ENCODE measurements at places on chromosomes 4 and X.
A peak's percentile ranks its signal among the peaks of the same experiment; 100 is the strongest.

GRCh38 chr4:8201321-8201781 is 2.3 kb downstream of the SH3TC1 start:
- no peak for DNase-seq

DNA sequence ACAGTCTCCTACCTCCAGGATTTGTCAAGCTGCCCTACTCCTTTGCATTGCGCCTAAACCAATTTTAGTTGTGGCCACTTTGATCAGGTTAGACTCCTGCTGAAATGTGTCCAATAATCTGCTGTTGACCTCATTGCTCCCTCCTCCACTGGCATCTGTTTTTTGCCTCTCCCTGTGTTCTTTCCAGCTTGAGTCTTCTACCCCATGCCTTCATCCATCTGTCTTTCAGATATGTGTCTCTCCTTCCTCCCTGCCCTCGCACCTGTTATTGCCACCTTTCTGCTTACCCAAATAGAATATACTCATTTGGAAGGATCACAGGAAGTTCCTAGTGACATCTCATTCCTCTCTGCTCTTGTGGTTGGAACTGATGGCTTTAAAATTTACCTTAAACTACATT is 366.6 kb upstream of the CLNK start:
- DNase-seq: no peak

GRCh38 chr4:104302731-104303130 is 192.0 kb downstream of the CXXC4 start:
- no peak for DNase-seq

GRCh38 chr4:102638621-102639020 is 122.1 kb downstream of the MANBA start:
- no peak for DNase-seq

DNA sequence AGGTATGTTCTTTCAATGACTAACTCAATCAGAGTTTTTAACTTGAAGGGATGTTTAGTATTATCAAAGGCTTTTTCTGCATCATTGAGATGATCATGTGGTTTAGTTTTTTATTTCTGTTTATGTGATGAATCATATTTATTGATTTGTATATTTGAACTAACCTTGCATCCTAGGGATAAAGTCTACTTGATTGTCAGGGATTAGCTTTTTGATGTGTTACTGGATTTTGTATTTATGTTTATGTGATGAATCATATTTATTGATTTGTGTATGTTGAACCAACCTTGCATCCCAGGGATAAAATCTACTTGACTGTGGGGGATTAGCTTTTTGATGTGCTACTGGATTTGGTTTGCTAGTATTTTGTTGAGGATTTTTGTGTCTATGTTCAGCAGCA is 615.4 kb upstream of the GRID2 start:
- DNase-seq: no peak

DNA sequence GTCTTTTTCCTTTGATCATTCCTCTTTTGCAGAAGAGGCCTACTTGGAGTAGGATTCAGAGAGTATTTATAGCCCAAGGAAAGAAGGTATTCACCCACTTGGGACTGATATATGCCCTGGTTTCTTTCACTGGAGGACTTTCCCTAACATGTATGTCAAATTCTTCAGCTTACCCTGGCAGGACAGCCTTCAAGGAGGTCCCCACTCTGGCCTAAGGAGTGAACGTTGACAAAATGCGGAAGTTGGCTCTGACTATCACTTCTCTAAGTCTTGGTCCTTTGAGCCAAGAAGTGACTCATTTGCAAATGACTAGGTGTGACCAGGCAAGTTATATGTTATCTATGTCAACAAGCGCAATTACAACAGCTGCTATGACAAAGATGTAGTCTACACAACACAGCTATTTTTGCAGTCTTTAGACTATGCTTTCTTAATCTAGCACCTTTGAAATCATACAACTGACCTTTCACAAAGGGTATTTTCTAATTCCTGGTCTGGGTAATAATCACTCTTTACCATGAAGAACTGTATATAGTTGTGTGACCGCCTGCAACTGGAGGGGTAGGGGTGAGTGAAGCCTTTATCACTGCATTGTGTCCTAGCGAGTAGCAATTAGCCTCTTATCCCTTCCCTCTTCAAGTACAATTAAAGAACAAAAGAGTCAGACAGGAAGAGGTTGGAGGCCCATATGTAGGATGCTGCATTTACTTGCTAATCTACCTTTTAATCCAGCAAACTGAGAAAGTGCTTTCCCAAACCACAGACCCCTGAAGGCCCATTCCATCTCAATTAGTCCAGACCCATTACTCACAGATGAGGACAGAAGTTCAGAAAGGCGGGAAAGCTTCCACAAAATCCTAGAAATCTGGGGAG is 50.1 kb downstream of the RASGEF1B start:
- DNase-seq: peak; percentile 69

DNA sequence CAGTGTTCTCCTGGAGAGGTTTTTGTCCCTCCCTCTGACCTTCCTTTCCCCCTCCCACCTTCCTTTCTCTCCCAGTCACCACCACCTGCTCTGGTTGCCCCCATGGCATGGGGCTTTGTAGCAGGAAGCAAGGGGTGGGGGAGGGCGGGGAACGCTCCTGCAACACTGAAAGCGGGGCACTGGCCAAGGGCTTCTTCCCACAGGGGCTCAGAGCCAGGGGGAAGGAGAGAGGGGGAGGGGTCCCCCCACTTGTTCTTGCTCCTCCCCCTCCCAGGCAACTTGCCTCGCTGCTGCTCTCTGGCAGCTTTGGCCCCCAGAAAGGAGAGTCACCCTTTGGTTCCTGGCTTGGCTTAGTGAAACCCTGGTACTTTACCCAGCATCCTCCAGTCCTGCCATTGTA is 48.4 kb downstream of the BCORL1 start:
- no peak for DNase-seq

DNA sequence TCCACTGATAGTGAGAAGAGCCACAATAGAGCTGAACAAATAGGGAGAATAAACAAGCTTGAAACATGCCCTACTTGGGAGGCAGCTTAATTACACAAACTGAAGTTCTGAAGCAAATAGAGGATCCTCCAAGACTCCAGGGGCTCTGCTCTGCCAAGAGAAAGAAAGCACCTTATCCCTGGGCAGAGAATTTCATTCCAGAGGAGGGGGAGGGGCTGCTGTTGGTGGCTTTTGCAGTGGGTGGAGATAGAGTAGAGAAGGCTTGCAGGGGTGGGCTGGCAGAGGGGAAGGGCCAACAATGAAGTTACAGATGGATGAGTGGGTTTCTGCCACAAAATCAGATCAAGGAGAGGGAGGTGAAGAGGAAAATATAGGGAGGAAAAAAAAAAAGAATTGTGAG is 1.0 kb upstream of the LPAR4 start:
- DNase-seq: no peak

DNA sequence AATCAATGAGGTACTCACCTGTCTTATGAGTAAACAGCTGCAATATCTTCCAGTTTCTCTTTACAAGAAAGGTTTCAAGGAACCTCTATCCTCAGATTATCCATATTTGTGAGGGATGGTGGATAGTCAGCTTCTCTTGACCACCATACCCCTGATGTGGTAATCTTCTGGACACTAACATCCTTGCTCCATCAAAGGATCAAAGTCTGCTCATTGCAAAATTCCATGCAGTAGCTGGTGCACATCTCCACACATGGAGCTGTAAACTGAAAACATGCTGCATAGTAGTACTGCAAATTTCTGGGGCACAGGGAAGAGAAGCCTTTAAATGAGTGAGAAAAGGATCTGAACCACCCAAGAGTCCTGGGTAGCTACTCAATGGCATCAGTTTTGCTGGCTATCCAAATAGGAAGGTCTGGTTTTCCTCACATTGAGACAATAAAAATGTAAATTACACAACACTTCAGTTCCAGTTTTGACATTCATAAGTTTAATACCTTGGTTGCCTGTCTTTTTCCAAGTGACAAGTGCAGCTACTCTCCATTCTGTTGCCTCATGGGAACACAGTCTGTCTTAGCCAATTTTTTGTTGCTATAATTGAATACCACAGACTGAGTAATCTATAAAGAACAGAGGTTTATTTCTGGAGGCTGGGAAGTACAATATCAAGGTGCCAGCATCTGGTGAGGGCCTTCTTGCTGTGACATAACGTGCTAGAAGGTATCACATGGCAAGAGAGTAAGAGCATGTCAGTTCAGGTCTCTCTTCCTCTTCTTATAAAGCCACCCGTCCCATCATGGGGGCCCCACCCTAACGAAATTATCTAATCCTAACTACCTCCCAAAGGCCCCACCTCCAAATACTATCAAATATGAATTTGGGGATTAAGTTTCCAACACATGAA is 34.4 kb upstream of the ARHGEF6 start:
- DNase-seq: no peak

Data from HT-29 (cell line).